ENCODE measurements at places on chromosomes 11 and 22.

DNA sequence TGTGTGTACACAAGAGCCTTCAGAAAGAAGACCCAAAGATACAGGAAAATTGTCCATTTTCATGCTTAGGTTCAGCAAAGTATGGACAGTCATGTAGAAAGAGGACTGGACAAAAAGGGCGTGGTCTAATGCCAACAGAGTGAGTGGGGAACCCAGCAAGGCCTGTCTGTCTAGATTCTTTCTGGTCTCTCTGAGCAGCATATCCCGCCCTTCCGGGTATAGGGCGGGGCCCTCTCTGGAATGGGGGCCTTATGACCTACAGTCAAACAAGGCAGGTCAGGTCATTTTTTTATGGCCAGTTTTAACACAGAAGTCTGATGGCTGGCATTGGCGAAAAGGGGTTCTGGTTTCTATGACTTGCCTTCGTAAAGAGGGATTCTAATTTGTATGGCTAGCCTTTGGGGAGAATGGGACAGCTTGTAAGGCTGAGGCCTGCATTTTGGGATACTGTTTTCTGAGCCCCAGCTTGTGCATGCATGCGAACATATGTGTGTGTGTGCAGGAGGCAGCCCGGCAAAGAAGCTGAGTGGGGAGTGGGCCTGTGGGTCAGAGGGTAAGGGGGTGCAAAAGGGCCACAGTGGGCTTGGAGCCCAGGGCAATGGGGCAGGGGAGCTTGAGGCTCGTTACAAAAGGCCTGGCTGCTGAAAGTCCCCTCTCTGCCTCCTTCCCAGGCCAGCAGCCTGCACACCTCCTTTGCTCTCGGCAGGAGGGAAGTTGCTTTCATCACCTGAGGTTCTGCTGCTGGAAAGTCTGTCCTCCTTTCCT lies 130.5 kb upstream of the B3GAT1 start:
- peak; percentile 79 for DNase-seq

DNA sequence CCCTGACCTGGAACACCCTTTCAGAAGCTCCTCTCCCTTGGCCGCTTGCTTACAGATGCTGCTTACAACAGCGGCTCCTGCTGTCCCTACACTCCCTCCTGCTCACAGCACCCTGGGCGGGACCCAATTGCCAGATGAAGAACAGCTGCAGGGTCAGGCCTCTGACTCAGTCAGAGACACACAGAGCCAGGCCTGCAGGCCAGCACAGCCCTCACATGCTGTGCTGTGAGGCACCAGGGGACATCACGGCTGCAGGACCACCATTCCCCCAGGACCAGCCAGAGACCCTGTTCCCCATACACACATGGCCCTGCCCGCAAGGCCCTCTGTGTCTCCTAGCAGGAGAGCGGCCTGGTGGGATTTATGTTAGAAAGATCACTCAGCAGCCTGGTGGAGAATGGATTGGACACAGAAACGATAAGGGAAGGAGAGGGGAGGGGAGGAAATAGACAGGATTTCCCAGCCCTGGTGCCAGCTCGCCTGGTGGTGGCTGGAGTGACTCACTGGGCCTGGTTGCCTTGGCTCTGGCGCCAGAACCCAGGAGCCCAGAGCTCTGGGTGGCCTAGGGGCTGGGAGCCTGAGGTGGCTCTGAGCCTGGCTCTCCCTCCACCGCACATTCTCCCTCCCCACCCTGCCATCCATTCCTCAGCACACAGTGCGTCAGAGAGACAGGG lies 6.7 kb downstream of the CAPN5 start:
- DNase-seq, result peak; percentile 93

GRCh38 chr11:63489879-63490278 lies 1.1 kb downstream of the PLAAT5 start:
- no peak for DNase-seq

GRCh38 chr22:43376765-43377547 lies 33.8 kb upstream of the SCUBE1 start:
- DNase-seq, result no peak

GRCh38 chr11:130840679-130841078 lies 75.6 kb downstream of the SNX19 start:
- DNase-seq, result no peak

- peak; percentile 90 for DNase-seq
Observed at GRCh38 chr22:38755155-38755910, 465 bp downstream of the SUN2 start.

Data from osteocyte (in vitro differentiated cells).